Nephron progenitor cell (in vitro differentiated cells): ENCODE measurements at places on chromosomes 7 and 10.

- peak; percentile 59 for DNase-seq
Observed at GRCh38 chr10:60572511-60573194, 183.0 kb upstream of the ANK3 start.

GRCh38 chr7:116239020-116239419 lies 28.7 kb downstream of the TES start:
- no peak for DNase-seq

GRCh38 chr10:34346516-34347100 lies 468.5 kb downstream of the PARD3 start:
- DNase-seq: no peak

- DNase-seq: no peak
Observed at GRCh38 chr10:110714356-110714755, 70.2 kb downstream of the RBM20 start.

- DNase-seq: no peak
Observed at GRCh38 chr10:50582046-50582445, 41.7 kb downstream of the SGMS1 start.

GRCh38 chr10:125859128-125859817 lies 21.8 kb downstream of the DHX32 start:
- no peak for DNase-seq

GRCh38 chr7:55794527-55794926 lies 68.0 kb downstream of the SEPTIN14 start:
- DNase-seq: no peak

- DNase-seq: no peak
Observed at GRCh38 chr7:2897023-2897422, 52.9 kb upstream of the GNA12 start.

DNA sequence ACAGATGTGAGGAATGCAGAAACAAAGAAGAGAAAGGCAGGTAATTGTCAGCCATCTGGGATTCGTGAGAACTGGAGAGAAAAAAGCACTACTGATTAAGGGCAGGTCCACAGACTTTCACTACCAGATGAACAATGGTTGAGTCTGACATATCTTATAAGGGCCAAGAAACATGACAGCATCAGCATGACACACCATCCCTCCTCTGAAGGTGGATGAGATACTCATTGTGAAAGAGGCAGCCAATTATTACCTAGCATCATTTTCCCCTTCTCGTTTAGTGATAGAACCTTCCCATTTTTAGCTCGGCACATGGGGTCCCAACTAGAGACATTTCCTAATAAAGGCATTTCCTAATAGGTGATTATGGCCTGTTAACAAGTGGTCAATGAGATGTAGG lies 19.2 kb upstream of the MET start:
- no peak for DNase-seq

- DNase-seq: no peak
Observed at GRCh38 chr7:47672977-47673381, 91.1 kb upstream of the TNS3 start.

DNA sequence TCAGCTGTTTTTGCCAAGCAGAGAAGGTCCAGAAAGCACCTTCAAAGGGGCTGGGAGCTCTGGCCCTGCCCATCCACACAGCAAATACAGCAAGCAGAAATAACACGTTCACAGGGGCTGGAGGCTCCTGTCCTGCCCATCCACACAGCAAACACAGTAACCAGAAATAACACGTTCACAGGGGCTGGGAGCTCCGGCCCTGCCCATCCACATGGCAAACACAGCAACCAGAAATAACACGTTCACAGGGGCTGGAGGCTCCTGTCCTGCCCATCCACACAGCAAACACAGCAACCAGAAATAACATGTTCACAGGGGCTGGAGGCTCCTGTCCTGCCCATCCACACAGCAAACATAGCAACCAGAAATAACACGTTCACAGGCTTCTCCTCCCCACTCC lies 558.1 kb downstream of the PTPRN2 start:
- no peak for DNase-seq

DNA sequence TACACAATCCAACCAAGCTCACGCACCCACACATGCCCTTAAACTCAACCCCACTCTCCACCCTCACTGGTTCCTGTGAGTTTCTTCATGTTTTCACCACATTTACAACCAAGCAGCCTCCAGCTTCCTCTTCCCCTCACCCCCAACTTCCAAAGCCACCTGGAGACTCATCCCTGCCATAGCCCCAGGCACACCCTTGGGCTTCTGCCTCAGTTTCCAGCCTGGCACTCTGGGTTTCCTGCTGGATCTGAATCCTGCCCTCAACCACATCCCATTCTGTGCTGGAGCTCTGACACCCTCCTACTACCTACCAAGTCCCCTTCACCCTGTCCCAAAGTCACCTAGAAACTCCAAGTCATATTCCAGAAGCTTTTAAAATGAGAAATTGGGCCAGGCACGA lies 29.4 kb downstream of the CCDC3 start:
- no peak for DNase-seq

DNA sequence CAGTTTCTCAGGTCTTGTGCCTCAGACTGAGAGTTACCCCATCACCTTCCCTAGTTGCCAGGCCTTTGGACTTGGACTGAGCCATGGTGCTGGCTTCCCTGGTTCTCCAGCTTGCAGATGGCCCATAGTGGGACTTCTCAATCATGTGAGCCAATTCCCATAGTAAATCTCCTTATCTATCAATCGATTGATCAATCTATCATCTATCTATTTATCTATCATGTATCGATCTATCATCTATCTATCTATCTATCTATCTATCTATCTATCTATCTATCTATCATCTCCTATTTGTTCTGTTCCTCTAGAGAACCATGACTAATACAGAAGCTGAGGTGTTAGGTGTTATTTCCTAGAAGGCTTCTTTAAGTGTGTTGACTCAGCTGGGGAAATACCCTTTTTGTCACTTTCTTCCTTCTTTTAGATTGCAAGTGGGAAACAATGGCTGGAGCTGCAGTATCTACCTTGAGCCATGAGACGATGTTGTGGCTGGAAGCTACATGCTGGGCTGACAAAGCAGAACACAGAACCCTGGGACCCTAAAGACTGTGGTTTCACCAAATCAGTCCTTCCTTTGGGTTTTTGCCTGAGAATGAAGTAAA lies 234.7 kb upstream of the GLI3 start:
- no peak for DNase-seq

GRCh38 chr10:56240471-56240870 lies 120.6 kb downstream of the ZWINT start:
- no peak for DNase-seq

- DNase-seq: no peak
Observed at GRCh38 chr10:130777507-130778165, 533.9 kb downstream of the TCERG1L start.

- DNase-seq: no peak
Observed at GRCh38 chr10:74640134-74640921, 186.1 kb upstream of the KAT6B start.

DNA sequence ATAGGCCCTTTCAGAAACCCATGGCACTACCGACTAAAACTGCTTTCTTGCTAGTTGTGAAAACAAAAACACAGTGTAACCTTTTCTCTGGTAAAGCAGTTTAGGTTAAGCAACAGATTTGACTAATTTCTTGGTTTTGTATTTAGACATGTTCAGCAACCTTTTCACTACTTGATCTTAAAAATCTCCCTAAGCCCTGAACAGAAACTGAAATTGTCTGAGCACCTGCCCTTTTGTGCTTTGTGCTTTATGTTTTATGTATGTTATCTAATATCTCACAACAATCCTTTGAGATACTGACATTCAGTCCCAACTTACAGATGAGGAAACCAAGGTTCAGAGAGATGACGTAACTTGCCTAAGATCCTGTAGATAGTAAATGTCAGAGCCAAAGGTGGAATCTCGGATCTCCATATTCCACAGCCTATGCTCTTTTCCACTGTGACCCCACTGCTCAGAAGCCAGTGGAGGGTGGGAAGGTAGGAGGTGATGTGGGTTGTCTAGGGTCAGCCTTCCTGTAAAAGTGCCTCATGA lies 146.6 kb downstream of the LCOR start:
- DNase-seq: no peak

DNA sequence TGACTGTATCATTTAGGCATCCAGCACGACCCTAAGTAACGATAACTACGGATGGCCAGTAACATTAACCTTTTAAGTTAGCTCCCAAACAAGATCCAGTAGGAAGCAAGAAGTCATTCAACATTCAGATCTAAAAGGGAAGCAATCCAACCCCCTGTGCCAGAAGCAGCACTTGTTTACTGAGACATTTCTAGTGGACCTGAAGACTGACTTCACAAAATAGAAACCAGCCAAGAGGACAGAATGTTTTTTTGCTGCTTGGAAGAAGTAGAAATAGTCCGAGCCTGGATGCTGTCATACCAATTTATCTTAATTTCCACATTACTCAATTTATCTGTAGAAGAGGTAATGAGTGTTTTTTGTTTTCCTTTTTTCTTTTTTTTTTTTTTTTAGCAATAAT lies 88.0 kb upstream of the CTTNBP2 start:
- no peak for DNase-seq

DNA sequence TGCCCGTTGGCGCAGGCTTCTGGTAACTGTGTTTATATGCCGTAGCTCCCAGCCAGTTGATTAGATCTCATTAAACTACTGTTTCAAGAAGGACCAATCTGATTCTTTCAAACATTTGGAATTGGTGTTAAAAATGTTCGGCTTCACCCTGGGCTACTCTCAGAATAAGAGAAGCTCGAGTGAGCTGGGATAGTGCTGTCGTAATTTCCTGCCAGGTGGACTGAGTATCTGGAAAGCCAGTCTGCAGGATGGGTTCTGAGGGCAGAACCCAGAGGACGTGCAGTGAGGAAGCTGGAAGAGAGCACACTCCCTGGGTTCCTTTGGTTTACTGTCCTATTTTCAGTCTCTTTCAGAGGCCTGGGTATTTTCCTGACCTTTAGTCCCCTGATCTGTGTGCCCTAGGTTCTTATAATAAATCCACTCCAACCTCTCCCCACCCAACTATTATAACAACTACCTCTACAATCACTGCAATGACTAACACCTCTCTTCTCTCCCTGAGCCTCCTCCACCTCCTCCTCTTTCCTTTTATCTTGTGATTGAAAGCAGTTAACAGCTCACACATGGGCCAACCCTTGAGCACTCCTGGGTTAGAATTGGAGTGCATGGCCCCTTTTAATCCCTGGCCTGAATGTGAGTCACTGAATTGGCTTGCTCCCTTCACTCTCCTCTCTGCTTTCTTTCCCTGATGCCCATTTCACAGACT lies 63.0 kb downstream of the AOAH start:
- no peak for DNase-seq

- DNase-seq: no peak
Observed at GRCh38 chr10:10552948-10553347, 464.7 kb upstream of the CELF2 start.

DNA sequence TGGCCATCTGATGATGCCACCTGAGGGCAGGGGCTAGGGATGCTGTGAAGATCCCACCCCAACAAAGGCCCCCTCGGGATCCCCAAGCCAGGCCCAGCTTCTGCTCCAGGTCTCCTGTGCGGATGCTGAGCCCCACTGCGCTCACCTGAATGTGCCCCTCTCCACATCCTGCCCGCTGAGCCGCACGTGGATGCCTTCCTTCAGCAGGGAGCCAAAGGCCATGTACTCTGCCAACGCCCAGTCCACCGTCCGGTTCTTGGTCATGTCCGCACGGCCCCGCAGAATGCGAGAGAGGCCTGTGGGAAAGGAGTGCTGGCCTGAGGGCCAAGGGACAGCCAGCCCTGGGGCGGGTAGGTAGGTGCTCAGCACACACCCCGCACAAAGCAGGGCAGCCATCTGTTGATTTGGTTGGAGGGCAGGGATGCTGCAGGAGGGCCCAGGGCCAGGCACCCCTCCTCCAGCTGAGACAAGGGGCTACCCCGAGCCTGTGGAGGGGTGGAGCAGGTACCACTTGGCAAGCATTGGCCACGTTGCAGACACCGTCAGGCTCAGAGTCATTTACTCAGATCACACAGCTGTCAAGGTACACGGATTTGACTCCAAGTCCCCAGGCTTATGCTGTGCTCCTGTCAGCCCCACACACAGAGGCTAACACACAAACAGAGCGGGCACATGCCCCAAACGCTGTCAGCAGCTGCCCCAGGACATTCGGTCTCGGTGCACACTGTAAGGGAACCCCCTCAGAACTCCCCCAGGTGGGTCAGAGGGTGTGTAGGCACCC lies 19.2 kb downstream of the OGDHL start:
- no peak for DNase-seq

DNA sequence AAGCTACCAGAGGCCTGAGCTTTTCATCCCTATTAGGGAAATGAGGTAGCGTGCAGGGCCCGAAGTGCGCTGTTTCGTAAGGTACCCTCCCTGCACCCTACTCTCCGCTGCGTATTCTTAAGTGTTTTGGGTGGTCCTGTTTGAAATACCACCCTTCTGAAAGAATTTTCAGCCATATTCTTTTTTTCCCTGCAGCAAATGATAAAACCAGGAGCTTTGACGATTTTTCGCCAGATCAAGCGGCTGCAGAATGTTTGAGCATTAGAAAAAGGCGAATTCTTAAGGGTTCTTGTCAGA lies 1.2 kb downstream of the RSBN1L start:
- DNase-seq: peak; percentile 16

- DNase-seq: no peak
Observed at GRCh38 chr7:607938-608337, 88.3 kb upstream of the PDGFA start.

- DNase-seq: peak; percentile 5
Observed at GRCh38 chr10:63866747-63867140, 345.5 kb downstream of the REEP3 start.

DNA sequence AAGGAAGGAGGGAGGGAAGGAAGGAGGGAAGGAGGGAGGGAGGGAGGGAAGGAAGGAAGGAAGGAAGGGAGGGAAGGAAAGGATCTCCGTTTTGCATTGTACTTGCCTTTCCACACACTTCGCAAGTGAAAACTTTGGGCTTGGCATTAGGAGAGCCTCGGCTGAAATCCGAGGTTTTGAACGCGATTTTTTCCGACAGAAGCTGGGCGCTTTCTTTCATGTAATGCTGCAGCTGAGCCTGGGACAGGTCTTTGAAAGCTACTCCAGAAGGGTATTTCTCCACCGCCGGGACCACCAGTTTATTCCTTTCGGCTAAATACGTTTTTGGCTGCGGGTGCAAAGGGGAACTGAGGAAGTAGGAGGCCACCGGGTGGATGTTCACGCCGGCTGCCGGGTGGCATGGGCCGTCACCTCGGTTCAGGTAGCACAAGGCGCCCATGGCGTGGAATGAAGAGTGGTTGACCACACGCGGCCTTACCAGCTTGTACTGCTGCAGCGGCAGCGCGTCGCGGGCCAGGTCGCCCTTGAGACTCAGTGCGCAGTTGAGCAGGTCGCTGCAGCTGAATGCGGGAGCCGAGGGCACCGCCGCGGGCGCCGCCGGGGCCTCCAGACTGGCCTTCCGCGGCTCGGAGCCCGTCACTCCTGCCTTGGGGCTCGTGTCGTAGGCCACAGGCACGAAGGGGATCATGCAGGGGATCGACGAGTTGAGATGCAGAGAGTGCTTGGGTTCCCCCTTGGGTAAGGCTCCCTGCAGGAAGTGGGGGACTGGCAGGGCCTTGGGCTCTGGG lies 825 bp downstream of the FEZF1 start:
- peak; percentile 41 for DNase-seq

DNA sequence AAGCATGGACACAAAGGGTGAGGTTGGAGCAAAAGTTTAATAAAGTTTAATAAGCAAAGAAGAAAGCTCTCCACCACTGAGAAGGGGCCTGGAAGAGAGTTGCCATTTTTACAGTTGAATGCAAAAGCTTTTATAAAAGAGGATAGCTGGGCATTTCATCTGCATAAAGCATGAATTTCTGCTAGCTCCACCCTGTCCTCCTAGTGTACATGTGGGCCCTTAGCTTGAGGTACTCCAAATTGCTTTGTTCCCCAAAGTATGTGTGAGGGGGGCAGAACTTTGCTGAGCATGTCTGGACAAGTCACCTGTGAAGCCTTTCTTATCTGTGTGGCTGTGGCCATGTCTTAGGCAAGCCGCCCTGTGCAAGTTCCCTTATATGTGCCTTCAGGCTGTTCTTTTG lies 22.6 kb upstream of the CROT start:
- DNase-seq: no peak
